ENCODE measurements at places on chromosomes 1 and 21.
A peak's percentile ranks its signal among the peaks of the same experiment; 100 is the strongest.

GRCh38 chr1:177183836-177184235 lies 13.1 kb downstream of the BRINP2 start:
- DNase-seq: no peak

GRCh38 chr1:183330335-183330734 lies 87.8 kb downstream of the NMNAT2 start:
- no peak for DNase-seq

GRCh38 chr1:112904831-112905261 lies 51.1 kb downstream of the SLC16A1 start:
- DNase-seq: no peak

GRCh38 chr21:37430184-37430821 lies 63.7 kb downstream of the DYRK1A start:
- no peak for DNase-seq

DNA sequence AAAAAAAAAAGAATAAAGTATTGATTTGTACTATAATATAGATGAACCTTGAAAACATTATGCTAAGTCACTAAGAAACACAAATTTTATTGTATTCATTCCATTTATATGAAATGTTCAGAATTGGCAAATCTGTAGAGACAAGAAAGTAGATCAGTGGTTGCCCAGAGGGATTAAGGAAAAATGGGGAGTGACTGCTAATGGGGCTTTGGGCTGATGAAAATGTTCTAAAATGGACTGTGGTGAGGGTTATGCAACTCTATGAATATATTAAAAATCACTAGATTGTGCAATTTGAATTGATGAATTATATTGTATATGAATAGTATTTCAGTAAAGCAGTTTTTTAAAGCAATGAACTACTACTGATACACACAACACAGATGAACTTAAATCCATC lies 10.0 kb downstream of the GDAP2 start:
- DNase-seq: no peak

GRCh38 chr1:8431784-8432183 lies 113.9 kb downstream of the SLC45A1 start:
- no peak for DNase-seq

GRCh38 chr1:94036730-94037129 lies 84.2 kb downstream of the ABCA4 start:
- no peak for DNase-seq

DNA sequence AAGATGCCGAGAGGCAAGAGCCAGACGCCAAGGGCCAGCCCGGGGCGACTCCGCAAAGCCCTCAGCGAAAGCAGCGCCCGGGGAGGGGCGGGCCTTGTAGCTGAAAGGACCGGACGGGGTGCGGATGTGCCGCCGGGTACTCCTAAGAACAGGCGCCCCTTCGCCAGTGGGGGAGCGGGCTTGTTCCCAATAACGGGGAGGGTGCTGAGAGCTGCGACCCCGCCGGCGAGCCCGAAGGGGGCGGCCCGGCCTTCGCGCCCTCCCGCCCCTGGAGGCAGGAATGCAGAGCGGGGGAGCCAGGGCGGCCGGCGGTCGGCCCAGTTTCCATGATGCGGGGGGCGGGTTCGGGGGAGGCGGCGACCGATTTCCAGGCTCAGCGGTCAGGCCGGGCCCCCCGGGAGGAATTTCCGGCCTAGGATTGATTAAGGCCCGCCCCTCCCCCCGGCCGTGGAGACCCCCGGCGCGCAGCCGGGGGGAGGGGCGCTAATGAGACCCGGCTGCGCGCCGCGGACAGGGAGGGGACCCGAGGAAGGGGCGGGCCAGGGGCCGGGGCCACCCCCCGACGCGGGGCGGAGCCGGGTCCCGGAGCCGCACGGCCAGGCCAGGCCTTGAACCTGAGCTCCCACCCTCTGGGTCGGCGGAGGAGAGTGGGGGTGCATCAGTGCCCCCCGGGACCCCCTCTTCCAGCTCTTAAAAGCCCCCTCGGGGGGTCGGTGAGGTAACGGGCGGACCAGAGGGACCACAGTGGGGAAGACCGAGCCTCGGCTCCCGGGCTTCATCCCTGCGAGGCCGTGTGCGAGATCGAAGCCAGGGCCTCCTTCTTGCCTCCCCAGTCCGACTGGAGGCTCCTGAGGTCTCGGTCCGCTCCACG lies 898 bp upstream of the TMEM200B start:
- peak; percentile 49 for DNase-seq

DNA sequence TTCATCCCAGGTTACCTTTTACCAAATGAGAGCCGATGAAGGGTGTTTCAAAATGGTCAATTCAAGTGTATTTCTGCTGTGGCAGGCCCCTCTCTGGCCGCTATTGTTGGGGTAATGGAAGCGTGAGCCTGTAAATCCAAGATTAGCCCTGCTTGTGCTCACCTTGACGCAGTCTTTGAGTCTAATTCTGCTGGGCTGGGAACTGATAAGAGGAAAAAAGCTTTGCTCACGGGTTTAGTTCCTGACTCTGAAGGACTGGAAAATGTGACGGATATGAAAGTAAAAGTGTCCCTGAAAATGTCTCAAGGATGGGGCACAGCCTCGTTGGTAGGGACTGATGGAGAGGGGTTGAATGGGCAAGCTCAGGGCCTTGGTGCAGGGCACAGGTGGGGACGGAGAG lies 125.9 kb upstream of the GALNT2 start:
- DNase-seq: no peak

All from activated CD8-positive, alpha-beta memory T cell treated with anti-CD3 and anti-CD28 coated beads for 48 hours (primary cell).